MCF 10A (cell line): ENCODE measurements at places on chromosomes 3 and 15. TPM values are rescaled to one million over a fixed set of nuclear protein-coding genes. Genes with fewer than 3 reads are reported as not detected.
A peak's percentile ranks its signal among the peaks of the same experiment; 100 is the strongest.

DALRD3 gene
- 41.8 and 42.7 TPM in 2 replicates for total RNA-seq

SNX33 gene
- total RNA-seq = 14.3 and 15.2 TPM in 2 replicates

ZNF621 gene
- 39.6 and 44.5 TPM in 2 replicates for total RNA-seq

DUOX2 gene
- total RNA-seq = 0.10 and 0.30 TPM in 2 replicates

DNA sequence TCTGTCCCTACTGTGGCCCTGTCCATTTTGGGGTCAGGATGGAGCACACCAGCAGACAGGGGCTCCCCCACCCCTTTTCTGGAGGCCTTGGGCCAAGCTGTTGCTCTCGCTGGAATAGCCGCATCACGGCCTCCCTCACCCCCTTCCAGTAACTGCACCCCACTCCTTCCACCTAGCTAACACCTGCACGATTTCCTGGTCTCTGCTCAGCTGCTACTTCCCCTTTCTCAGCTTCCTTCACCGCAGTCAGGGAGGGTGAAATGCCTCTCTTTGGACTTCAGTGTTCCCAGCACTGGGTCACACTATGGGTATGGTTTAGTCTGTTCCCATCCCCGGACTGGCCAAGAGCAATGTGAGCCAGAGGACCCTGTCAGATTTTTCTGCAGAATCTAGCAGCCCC, 400.2 kb downstream of the MCTP2 start:
- H3K27me3 ChIP-seq = no peaks in the 10 kb centered on the region
- no peak overlapping the region for H3K4me3 ChIP-seq
- no peaks in the 10 kb centered on the region for H3K36me3 ChIP-seq

DNA sequence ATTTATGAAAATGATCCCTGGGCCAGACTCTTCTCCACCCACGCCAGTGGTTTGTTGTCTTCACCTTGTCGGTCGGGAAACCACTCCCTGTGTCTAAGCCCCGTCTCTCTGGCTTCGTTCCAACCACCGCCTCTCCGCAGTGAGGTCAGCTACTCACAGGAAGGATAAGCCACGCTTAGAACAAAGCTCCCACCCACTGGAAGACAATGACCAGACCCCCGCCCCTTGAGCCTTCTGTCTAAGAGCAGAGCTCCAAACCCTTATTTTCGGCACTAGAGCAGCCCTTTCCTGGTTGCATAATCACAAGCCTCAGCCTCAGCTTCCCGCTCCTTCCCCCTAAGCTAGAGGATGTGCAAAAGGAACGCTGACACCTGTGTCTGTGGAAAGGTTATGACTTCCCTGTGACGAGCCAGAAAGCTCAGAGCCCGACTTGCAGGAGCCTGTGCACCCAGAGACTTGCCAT, 114.9 kb upstream of the MEF2A start:
- no peaks in the 10 kb centered on the region for H3K27me3 ChIP-seq
- no peaks in the 10 kb centered on the region for H3K36me3 ChIP-seq
- peak overlapping the region; percentile 44 for H3K4me3 ChIP-seq
- H3K4me1 ChIP-seq = peaks cover 52% of the 10 kb centered on the region
- peak overlapping the region; percentile 84 for H3K27ac ChIP-seq

DNA sequence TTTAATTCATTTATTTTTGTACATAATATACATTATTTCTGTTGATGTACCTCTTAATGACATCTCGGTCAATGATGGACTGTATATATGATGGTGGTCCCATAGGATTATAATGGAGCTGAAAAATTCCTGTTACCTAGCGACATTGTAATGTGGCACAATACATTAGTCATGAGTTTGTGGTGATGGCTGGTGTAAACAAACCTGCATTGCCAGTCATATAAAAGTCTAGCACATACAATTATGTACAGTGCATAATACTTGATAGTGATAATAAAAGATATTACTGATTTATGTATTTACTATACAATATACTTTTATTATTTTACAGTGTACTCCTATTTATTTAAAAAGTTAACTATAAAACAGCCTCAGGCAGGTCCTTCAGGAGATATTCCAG, 15.1 kb downstream of the TTC14 start:
- H3K4me3 ChIP-seq = no peak overlapping the region
- H3K4me1 ChIP-seq = no peaks in the 10 kb centered on the region
- no peak for DNase-seq
- no peak overlapping the region for H3K27ac ChIP-seq

GRCh38 chr3:171435143-171435542, 25.1 kb downstream of the TNIK start:
- DNase-seq = no peak
- H3K27ac ChIP-seq = no peak overlapping the region
- H3K4me3 ChIP-seq = no peak overlapping the region
- H3K27me3 ChIP-seq = no peaks in the 10 kb centered on the region
- H3K36me3 ChIP-seq = no peaks in the 10 kb centered on the region

GRCh38 chr15:22240403-22240802, 160.1 kb downstream of the OR4M2 start:
- no peak for DNase-seq
- H3K4me3 ChIP-seq = no peak overlapping the region
- no peaks in the 10 kb centered on the region for H3K27me3 ChIP-seq

GRCh38 chr3:176933704-176934103, 263.6 kb downstream of the TBL1XR1 start:
- no peaks in the 10 kb centered on the region for H3K27me3 ChIP-seq
- H3K27ac ChIP-seq = no peak overlapping the region
- no peak overlapping the region for H3K4me3 ChIP-seq
- H3K4me1 ChIP-seq = peaks cover 5% of the 10 kb centered on the region

- H3K4me3 ChIP-seq = no peak overlapping the region
- DNase-seq = no peak
- no peaks in the 10 kb centered on the region for H3K27me3 ChIP-seq
- H3K36me3 ChIP-seq = no peaks in the 10 kb centered on the region
Measured at GRCh38 chr3:188812198-188812597, 359.6 kb upstream of the TPRG1 start.

DNA sequence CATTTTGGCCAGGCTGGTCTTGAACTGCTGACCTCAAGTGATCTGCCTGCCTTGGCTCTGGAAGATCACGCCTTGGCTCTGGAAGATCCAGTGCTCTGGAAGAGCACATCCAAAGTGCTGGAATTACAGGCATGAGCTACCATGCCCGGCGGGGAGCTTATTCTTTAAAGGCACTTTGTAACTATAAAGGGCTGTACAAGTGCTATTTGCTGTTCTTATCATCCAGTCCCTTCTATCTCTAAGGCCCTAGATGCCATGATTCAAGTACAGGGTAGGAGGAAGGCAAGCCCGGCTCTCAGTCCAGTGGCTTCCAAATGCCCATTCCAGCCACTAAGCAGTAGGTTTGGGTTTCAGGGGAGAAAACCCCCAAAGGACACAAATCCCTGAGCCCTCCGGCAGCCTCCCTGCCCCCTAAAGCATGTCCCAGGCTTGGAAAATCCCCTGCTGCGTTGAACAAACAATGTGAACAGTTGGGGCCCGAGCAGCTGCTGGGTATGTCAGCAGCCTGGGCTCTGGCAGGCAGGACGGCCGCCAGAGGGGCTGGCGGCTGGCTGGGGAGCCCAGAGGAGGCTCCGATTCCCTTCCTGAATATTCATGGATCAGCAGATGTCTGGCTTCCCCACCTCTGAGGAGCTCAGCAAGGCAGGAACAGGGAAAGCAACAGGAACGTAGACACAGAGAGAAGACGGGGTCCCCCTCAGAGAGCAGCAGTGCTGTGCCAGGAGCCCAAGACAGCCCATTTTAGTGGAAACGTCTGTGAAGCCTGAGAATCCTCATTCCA, 7.7 kb downstream of the IGDCC4 start:
- H3K27ac ChIP-seq = no peak overlapping the region
- no peaks in the 10 kb centered on the region for H3K4me1 ChIP-seq
- H3K4me3 ChIP-seq = no peak overlapping the region
- H3K27me3 ChIP-seq = peaks cover 26% of the 10 kb centered on the region
- H3K36me3 ChIP-seq = no peaks in the 10 kb centered on the region
- no peak for DNase-seq

GRCh38 chr15:89749951-89750559, 994 bp downstream of the MESP1 start:
- H3K27me3 ChIP-seq = no peaks in the 10 kb centered on the region

DNA sequence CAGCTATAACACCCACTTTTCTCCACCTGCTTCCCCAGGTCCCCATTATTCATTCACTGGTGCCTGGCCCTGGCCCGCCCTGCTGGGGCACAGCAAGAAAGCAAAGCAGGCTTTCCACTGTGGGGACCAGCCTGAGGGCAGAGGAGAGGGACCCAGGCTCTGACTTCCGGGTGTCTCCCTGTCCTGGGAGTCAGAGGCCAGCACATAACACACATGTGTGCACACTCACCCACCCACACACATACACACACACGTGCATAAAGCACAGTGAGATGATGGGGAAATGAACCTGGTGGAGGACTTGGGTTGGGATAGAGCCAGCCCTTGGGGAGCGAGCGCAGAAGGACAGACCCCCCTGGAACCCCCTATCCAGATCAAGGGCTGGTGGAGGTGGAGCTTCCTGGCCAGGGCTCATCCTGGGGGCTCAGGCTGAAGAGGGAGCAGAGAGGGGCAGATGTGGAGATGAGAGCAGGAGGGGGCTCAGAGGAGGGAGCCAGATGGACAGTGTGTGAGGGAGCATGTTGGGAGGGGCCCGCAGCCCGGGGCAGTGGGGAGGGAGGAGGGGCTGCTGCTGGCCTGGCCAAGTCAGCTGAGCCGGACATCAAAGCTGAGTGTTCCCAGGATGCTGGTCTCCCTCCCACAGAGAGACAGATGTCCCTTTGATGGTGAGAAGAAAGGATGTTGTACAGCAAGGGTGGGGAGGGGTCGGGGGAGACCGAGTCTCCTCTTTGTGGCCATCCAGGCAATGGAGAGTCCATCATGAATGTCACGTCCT, 78.2 kb downstream of the LINGO1 start:
- DNase-seq = no peak
- no peaks in the 10 kb centered on the region for H3K36me3 ChIP-seq
- H3K4me1 ChIP-seq = no peaks in the 10 kb centered on the region
- no peak overlapping the region for H3K4me3 ChIP-seq
- no peak overlapping the region for H3K27ac ChIP-seq

- H3K4me1 ChIP-seq = peaks cover 32% of the 10 kb centered on the region
- H3K36me3 ChIP-seq = peaks cover 11% of the 10 kb centered on the region
- no peak overlapping the region for H3K4me3 ChIP-seq
Measured at GRCh38 chr3:11629716-11630115, 14.0 kb downstream of the VGLL4 start.

- no peaks in the 10 kb centered on the region for H3K27me3 ChIP-seq
- H3K27ac ChIP-seq = no peak overlapping the region
- no peaks in the 10 kb centered on the region for H3K36me3 ChIP-seq
- DNase-seq = no peak
Measured at GRCh38 chr3:4546346-4547178, 53.4 kb downstream of the ITPR1 start.

DNA sequence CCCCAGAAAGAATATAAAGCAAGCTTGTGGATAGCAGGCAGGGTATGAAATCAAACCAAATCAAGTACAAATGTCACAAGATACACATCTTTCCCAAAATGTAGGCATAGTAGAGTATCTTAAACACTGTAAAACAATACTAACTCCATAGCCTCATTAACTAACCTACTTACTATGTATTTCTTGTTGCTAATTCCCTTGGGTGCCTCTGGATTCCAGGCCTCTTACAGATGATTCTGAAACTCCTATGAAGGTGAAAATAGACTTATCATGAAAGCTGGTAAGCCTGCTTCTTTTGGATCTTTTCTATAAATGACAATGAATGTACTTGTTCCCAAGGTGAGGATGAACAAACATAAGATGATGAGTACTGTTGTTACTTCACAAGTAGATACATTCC, 93.8 kb downstream of the FRMD5 start:
- peaks cover 27% of the 10 kb centered on the region for H3K4me1 ChIP-seq
- H3K4me3 ChIP-seq = no peak overlapping the region
- no peak for DNase-seq

DNA sequence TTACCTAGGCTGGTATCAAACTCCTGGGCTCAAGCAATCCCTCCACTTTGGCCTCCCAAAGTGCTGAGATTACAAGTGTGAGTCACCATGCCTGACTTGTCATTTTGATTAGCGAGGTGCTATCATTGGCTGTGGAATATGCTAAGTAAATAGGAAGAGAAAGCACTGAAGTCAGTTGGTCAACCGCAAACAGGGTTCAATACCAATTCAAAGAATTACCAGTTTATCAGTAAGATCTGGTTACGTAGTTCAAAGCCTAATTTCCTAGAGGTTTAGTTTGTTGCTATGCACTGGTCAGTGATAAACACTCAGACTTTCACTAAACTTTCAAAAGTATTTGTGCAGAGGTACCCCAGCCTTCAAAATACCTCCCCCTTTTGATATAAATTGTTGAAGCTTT, 29.5 kb downstream of the GLB1 start:
- no peaks in the 10 kb centered on the region for H3K4me1 ChIP-seq
- H3K4me3 ChIP-seq = no peak overlapping the region
- no peak overlapping the region for H3K27ac ChIP-seq
- H3K27me3 ChIP-seq = no peaks in the 10 kb centered on the region

GRCh38 chr3:189638276-189639031, 7.3 kb downstream of the TP63 start:
- no peak for DNase-seq
- H3K36me3 ChIP-seq = no peaks in the 10 kb centered on the region
- H3K27ac ChIP-seq = no peak overlapping the region
- no peaks in the 10 kb centered on the region for H3K4me1 ChIP-seq
- H3K27me3 ChIP-seq = no peaks in the 10 kb centered on the region
- H3K4me3 ChIP-seq = no peak overlapping the region

DNA sequence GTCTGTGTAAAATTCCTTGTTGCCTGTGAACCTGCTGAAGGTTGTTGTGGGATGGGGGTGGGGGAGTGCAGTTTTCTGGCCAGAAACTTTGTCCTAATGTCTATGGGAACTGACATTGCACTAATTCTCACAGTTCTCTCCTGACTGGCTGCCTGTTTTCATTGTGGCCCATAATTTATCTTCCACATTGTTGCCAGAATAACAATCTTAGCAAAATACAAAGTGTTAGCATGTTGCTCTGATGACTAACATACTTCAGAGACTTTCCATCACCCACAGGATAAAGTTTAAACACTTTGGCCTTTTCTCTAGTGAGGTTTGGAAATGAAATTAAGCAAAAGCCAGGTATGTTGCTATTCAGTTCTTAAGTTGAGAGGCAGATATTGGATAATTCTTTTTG, 81.4 kb upstream of the TBC1D5 start:
- H3K27me3 ChIP-seq = no peaks in the 10 kb centered on the region
- no peaks in the 10 kb centered on the region for H3K36me3 ChIP-seq
- H3K27ac ChIP-seq = no peak overlapping the region
- H3K4me1 ChIP-seq = peaks cover 4% of the 10 kb centered on the region

GRCh38 chr3:124619887-124620599, 110.2 kb upstream of the UMPS start:
- DNase-seq = no peak
- H3K4me1 ChIP-seq = peaks cover 7% of the 10 kb centered on the region
- H3K4me3 ChIP-seq = no peak overlapping the region

DNA sequence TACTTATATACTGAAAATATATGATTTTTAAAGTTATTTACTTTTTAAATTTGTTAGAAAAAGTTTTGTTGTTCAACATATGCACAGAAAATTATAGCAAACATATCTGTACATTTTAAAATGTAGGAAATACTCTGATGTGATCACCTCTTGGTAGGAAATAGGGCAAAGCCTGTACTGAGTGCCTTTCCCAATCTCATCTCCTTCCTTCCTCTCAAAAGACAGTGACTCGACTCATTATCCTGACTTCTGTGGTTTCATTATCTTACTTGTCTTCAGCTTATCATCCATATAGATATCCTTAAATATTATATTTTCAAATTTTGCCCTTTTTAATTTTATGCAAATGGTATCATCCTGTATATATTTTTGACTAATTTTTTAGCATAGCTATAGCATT, 18.4 kb upstream of the ALCAM start:
- no peaks in the 10 kb centered on the region for H3K27me3 ChIP-seq
- peaks cover 30% of the 10 kb centered on the region for H3K4me1 ChIP-seq
- H3K27ac ChIP-seq = no peak overlapping the region
- no peak for DNase-seq
- H3K4me3 ChIP-seq = no peak overlapping the region
- no peaks in the 10 kb centered on the region for H3K36me3 ChIP-seq

GRCh38 chr3:24595796-24596195, 101.1 kb upstream of the THRB start:
- no peak overlapping the region for H3K4me3 ChIP-seq
- H3K4me1 ChIP-seq = peaks cover 35% of the 10 kb centered on the region
- H3K27ac ChIP-seq = no peak overlapping the region
- no peaks in the 10 kb centered on the region for H3K27me3 ChIP-seq
- peak; percentile 88 for DNase-seq
